ENCODE measurements at places on chromosomes 4 and X. TPM values are rescaled to one million over a fixed set of nuclear protein-coding genes. Genes with fewer than 3 reads are reported as not detected.

Gene QRFPR
- 0.48 TPM for polyA plus RNA-seq

Gene MAGEA2
- not detected for polyA plus RNA-seq

Gene ADGRA3
- 15.6 TPM for polyA plus RNA-seq

Gene ENAM
- 2.6 TPM for polyA plus RNA-seq

Gene BMX
- 4.7 TPM for polyA plus RNA-seq

Gene ETDA
- not detected for polyA plus RNA-seq

Gene ZIC3
- not detected for polyA plus RNA-seq

Gene GABRB1
- polyA plus RNA-seq = 1.00 TPM

Gene GK2
- not detected for polyA plus RNA-seq

Gene TLL1
- 0.52 TPM for polyA plus RNA-seq

Gene FAM184B
- polyA plus RNA-seq = 0.05 TPM

Gene DOCK11
- 3.5 TPM for polyA plus RNA-seq

Gene GPRASP1
- 9.9 TPM for polyA plus RNA-seq

Measured in right cardiac atrium (tissue), 5 donors.